NCI-H1417 treated with DMSO at 0.1 percent for 48 hours (cell line): ENCODE measurements at places on chromosomes 3 and 15.

- DNase-seq = no peak
These were observed 122.2 kb upstream of the C2CD4B start for GRCh38 chr15:62287066-62287857.

- DNase-seq = no peak
These were observed 11.6 kb downstream of the PCSK6 start for GRCh38 chr15:101477851-101478362.

DNA sequence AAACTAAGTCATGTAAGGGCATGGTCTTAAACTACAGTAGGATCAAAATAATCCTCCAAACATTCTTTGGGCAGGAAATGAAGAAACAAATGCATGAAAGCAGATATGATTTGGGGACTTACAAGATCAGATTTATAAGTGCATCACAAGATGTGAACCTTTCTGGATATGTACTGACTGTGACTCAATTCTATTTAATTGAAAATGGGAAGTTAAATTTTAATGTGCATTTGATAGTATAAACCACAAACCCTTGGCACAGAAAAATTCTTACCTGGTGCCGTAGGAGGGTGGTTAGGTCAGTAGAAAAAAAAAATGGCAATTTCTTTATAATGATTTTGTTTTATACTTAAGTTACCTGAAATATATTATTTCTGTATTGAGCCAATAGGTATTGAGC lies 262.5 kb upstream of the TGFBR2 start:
- DNase-seq = no peak

- no peak for DNase-seq
These were observed 218.1 kb downstream of the CLSTN2 start for GRCh38 chr3:140152851-140153639.

DNA sequence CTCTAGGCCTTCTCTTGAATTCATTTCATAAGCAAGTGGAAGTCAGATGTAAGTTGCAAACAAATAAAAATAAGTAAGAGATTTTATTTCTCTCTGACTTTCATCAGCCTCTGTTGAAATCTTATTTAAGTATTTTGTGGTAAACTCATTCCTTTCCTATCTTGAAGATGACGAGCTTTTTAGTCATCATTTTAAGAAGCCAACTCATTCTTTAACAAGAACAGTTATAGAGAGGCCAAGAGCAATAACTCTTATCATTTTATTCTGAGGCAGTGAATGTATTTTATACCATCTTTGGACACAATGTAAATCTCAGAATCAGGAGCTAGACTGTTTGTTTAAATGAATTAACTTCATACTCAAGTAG lies 147.5 kb upstream of the MBNL1 start:
- DNase-seq = no peak

DNA sequence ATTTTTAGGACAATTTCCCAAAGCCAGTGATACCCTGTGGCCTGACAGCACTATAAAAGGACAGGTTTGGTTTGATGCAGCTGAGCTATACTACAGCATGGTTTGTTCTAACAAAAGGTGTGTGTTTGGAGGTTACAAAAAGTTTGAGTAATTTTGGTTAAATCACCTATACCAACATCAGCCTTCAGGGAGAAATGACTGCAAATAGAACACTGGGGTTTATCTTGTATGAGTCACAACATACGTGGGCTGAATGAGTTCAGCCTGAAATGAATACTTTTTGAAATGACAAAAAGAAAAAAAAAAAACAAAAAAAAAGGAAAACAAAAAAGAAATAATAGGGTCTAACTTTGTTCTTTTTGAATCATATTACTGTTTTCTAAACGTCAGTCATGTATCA lies 345.7 kb downstream of the CNTN3 start:
- no peak for DNase-seq

- no peak for DNase-seq
These were observed 100.6 kb downstream of the CHSY1 start for GRCh38 chr15:101151288-101151687.

DNA sequence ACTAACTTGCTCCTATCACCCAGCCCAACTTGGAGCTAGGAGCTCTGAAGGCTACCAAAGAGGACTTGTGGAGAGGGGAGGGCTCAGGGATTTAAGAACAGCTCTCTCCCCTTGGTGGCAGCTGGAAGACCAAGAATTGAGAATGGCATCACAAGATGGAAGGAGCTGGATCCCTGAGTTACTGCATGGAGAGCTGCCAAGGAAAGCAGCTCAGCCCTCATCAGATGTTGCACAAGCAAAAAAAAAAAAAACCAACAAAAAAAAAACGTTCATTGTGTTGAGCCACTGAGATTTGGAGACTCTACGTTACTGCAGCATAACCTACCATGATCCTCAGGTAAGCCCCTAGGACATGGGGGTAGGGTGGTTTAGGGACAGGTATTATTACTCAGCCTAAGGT lies 41.0 kb downstream of the ITGB5 start:
- no peak for DNase-seq

DNA sequence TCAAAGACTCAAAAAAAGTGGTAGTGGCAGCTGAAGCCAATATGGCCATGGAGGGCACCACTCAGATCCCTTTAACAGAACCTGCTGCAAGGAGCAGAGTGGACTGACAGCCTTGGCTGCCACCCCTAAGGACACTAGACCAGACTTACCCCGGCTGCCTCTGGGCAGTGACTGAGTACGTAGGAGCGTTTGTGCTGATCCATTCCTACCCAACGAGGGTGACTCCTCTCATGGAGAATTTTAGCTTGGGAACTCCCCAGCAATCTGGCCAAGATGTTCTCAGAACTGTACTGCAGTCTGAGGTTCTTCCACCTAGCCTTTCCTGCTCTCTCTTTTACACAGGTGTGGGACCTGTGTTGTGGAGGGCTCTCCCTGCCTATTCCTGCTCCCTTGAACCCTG lies 22.1 kb downstream of the CLEC3B start:
- no peak for DNase-seq

DNA sequence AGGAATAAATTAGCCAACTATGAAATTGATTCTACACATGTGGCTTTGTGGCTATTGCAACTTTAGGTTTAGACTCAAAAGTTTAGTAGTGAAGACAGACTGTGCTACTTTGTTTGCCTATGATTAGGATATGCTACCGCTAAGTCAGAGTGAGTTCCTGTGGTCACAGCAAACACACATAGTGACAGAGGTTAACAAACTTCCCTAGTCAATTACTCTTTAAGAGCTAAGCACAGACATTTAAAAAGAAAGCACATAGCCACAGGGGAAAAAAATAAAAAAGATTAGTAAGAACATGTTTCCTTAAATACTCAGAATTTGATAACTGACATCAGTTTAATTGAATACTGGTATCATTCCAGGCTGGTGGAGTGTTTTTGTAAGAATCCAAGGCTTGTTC lies 207.1 kb downstream of the GBE1 start:
- DNase-seq = no peak

- no peak for DNase-seq
These were observed 71.6 kb downstream of the OSBPL10 start for GRCh38 chr3:31909455-31909854.

DNA sequence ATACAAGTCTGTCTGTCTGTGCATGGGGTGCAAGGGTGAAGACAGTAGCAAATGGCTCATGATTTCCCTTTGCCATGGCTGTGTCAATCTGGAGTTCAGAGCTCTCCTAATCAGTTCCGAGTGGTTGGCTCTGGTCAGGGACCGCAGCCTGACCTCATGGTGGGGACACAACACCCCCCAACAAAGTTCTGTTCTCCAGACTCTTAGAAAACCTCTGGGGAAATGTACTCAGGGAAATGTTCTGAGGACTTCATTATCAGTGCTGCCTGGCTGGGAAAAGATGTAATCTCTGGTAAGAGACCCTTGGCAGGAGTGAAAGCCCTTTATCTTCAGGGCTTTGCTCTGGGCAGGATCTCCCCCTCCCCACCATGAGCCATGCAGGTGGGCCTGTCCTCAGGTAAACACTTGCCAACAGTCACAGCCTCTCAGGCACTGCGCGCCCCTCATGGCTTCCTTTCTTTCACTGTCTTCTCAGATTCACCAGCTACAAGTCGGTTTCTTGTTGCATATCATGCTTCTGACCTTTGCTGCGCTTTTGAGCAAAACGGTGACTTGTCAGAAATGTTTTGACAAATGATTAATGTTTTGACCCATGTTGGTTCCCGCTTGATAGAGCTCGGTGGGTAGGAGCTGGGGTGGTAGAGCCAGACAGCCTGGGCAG lies 95.5 kb downstream of the ST6GAL1 start:
- no peak for DNase-seq

- DNase-seq = no peak
These were observed 62.5 kb upstream of the UBE2E1 start for GRCh38 chr3:23743141-23743784.

DNA sequence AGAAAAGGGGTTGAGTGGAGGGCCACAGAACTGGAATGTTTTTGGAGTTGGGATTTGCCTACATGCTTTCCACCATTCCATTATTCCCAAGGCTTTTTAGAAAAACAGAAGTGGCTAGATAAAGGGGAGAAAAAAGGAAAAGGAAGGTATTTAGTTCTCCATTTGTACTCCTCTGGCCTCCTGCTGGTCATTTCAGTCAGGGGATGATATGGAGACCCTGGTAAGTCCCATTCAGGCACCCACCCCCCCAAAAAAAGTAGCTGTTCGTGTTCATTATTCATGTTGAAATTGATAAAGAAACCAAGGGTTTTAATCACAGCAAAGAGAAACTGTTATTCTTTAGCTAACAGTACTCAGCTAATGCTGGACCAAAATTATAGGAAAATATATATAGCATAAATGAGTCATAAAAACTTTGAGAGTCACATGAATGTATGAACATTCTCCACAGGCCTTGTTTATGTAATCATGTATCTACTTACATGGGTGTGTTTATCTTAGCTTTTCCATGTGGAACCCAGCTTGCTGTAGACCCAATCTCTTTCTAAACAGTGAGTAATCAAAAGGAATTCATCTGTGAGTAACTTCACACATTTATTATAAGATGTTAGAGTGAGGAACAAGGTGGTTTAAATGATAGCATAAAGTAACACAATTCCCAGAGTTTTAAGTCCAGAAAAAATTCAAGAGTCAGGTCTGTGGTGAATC lies 167.2 kb downstream of the KCNMB2 start:
- no peak for DNase-seq

DNA sequence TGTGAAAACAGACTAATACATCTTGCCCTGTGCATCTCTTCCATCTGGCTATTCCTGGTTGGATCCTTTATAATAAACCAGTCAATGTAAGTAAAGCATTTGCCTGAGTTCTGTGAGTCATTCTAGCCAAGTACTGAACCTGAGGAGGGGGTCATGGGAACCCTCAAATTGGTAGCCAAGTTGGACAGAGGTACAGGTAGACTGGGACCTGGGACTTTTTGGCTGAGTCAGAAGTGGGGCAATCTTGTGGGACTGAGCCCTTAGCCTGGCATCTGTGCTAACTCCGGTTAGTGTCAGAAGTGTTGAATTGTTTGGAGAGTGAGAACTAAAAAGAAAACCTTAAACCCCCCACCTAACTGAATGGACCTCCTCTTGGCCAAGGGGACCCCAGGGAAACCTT lies 21.0 kb upstream of the LIMD1 start:
- no peak for DNase-seq

DNA sequence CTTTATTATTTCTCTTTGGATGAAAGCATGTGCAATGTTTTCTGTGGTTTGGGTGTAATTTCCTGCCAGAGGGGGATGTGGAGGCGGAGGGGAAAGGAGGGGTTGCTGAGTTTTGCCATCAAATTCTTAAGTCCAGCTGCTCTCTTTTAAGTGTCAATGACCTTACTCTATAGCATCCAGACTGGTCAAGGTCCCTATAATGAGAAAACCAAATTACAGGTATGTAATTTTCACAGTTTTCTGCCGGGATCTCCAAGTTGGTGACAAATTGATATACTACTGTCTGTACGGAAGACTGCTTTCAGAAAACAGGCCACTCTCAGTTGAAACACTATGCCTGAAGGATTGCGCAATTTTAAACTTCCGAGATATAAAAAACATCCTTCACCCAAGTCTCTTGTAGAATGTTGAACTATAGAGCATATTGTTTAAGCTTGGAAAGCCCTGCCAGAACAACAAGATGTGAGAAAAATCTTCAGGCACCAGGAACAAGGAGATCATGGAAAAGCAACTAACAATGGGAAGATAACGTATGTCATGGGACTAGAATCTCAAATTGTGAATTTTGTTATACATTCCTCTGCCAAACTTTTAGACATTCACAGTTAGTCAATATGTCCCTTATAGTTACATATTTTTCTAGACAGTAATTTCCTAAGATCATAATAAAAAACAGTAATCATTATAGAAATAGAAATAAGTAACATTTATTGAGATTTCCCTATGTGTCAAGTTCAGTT lies 300.7 kb upstream of the SATB1 start:
- DNase-seq = no peak

- no peak for DNase-seq
These were observed 14.0 kb upstream of the SSUH2 start for GRCh38 chr3:8658306-8659212.

- no peak for DNase-seq
These were observed 32.5 kb downstream of the CPN2 start for GRCh38 chr3:194318511-194319161.

- DNase-seq = no peak
These were observed 512.7 kb downstream of the SHQ1 start for GRCh38 chr3:72335458-72336095.

DNA sequence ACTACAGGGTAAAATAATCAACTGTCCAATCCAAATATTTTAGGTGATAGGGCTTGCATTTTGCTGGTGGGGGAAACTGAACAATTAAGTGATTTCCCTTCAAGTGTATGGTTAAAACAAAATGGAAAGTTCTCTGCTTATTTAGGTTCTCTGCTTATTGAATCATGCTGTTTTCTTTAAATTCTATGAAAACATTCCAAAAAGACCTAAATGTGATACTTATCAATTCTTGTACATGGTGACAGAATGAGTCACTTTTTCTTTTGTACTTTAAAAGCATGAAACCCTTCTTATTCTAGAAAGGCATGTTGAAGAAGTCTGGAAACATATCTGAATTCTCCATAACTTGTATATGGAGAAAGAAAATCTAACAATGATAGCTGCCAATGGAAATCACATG lies 192.6 kb downstream of the FMN1 start:
- no peak for DNase-seq

- DNase-seq = peak; percentile 13
These were observed 43.4 kb upstream of the CLRN1 start for GRCh38 chr3:151015767-151016477.

DNA sequence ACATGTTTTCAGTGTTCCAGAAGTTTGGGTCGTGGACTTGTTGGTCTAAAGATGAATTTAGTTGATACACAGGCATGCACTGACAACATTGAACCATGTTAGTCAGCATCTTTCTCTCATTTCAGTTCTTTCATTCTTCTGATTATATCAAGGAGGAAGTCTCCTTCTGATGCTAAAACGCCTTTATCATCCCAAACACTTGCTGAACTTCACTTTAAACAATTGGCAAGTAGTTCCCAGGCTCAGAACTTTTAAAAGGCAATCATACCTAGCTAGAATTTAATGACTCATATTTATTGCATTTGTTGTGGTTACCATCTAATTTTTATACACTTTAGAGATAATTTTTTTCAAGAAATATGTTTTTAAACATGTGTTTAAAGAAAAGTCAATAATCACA lies 15.9 kb downstream of the LMCD1 start:
- no peak for DNase-seq
